ENCODE measurements at places on chromosomes 7 and 10.
A peak's percentile ranks its signal among the peaks of the same experiment; 100 is the strongest.

GRCh38 chr10:72308320-72308987 is 34.7 kb downstream of the DDIT4 start:
- no peak for DNase-seq

- DNase-seq = no peak
Observed at GRCh38 chr10:92479547-92479946, 94.3 kb downstream of the IDE start.

DNA sequence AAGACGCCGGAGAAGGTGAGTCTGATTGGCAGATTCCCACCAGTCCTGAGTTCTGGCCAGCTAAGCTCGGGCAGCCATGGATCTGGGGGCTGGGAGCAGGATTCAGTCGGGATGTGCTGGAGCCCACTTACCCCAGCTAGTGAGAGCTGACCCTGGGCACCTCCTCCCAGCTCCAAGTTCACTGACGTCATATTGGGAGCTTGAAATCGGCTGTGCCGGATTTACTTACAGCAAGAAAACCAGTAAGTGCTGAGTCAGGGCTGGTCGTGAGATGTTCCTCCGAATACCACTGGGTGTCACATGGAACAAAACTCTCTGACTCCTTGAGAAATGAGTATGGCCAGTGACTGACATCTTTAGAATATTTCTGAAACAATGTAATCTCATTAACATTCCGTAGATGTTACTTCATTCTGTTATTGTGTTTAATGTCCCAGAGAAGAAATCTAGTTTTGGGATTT is 621.2 kb downstream of the SDK1 start:
- peak; percentile 57 for DNase-seq

DNA sequence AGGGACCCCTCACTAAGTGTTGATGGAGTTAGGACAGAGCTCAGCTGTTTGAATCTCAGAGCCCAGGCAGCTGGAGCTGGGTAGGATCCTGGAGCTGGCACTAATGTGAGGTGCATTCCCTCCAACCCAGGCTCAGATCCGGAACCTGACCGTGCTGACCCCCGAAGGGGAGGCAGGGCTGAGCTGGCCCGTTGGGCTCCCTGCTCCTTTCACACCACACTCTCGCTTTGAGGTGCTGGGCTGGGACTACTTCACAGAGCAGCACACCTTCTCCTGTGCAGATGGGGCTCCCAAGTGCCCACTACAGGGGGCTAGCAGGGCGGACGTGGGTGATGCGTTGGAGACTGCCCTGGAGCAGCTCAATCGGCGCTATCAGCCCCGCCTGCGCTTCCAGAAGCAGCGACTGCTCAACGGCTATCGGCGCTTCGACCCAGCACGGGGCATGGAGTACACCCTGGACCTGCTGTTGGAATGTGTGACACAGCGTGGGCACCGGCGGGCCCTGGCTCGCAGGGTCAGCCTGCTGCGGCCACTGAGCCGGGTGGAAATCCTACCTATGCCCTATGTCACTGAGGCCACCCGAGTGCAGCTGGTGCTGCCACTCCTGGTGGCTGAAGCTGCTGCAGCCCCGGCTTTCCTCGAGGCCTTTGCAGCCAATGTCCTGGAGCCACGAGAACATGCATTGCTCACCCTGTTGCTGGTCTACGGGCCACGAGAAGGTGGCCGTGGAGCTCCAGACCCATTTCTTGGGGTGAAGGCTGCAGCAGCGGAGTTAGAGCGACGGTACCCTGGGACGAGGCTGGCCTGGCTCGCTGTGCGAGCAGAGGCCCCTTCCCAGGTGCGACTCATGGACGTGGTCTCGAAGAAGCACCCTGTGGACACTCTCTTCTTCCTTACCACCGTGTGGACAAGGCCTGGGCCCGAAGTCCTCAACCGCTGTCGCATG is 5.2 kb downstream of the CHPF2 start:
- no peak for DNase-seq

DNA sequence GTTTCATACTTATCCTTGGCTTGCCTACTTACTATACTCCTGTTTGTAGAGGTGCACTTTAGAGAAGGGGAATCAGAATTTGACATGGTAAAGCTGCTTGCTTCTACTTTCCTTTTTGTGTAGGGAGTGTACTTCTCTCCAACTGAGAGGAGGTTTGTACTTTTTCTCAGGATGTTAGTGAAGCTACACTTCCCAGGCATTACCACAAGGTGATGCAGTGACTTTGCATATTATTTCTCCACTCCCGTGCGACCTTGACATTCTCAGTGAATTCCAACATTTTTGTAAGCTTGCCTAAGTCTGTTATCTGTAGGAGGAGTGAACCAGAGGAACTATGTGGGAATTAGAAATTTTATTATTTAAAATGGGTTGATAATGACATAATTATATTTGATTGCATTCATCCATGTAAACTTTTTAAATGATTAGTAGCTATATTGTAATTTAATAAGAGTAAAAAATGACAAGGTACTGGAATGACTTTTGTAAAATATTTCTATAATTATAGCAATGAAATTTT is 5.2 kb downstream of the TAX1BP1 start:
- peak; percentile 20 for DNase-seq

DNA sequence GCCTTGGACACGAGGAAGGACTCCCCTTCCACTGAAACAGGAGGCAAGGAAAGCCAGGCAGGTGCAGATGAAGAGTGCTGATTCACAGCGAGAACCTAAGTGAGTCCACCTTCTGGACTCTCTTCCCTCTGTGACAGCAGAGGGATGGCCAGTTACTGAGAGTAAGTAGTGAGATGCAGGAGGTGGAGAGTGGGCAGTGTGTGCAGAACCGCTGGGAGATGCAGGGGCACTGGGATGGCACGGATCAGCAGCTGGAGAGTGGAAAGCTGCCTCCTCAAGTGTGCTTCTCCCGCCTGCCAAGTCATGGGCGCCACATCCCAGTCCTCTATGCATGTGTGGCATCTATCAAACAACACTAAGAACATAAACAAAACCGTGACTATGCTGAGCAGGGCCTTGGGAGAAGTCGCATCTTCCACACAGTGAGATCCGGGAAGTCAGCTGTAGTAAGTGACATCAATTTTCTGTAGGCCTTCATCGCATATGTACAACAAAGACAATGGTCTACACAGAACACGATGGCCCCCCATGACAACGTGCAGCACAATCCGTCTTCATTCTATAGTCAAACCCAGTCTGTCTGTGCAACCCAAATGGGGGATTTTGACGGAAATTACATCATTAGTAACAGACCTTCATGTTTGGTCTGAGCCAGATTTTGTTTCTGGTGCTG is 217.4 kb upstream of the KLF14 start:
- DNase-seq = no peak

DNA sequence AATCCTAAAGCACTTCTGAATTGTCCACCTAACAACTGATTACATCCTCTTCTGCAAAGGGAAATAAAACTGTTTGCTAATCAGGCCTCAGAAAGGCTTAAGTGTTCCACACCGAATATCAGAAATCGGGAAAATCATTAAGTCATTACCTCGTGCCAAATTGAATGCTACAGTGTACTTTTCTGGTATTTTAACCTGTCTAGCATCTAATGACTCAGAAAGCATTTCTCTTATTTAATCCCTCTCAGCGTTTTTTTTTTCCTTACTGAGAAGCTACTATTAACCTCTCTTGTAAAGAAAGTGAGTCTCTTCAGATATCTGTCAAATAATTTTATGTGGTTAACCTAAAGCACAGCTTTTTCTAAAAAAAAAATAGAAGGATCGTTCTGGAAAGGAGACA is 28.6 kb downstream of the VIM start:
- no peak for DNase-seq

- no peak for DNase-seq
Observed at GRCh38 chr10:102752934-102753664, 9.4 kb downstream of the WBP1L start.

DNA sequence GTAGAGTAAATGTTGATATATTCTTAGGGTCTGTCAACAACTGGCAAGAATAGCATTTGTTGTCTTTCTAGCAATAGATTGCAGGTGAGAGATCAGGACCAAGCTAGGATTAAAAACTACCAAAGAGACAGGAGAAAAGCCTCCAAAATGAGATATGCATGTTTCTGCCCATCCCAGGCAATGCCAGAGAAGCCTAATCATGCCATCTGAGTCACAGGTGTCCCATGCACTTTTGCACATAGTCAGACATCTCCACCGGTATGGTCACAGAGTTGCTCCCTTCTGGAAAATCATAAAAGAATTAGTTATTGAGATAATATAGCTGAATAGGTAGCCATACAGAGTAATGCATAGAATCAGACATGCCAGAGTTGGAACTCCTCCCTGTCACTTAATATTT is 50.6 kb downstream of the PDK4 start:
- no peak for DNase-seq

GRCh38 chr10:45581582-45582385 is 90.8 kb downstream of the ZFAND4 start:
- DNase-seq = no peak

- DNase-seq = no peak
Observed at GRCh38 chr10:73907841-73908517, 3.0 kb upstream of the PLAU start.

GRCh38 chr10:122336332-122336731 is 38.2 kb upstream of the PLEKHA1 start:
- DNase-seq = no peak

DNA sequence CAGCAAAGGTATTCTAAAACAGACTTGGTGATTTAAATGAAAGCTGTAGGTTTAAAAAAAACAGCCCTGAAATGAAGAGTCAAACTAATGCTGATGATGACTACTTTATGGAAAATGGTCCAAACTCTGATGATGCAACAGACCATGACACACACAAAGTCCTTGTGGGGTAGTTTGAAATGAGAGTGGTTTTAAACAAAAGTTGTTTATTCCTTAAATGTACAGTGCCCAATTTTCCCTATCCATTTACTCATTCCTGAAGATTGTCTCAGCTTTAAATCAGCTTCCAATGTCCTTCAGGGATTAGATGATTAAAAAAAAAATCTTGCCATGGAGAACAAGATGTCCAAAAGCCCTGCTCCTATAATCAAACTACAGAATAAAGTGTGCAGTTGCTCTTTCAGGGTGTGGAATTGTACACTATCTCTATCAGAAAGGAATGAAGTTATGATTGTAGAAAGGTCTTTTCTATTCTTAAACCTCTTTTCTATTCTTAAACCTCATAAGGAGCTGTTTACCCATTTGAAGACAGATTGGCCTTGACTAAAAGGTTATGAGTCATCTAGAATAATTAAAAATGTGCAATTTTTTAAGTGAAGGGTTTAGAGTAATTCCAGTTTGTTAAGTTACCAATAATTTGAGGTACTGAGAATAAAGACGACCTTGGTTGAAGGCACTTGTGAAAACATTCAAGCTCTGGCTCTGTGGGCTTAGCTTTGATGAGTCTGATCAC is 70.2 kb upstream of the ITGA8 start:
- no peak for DNase-seq

DNA sequence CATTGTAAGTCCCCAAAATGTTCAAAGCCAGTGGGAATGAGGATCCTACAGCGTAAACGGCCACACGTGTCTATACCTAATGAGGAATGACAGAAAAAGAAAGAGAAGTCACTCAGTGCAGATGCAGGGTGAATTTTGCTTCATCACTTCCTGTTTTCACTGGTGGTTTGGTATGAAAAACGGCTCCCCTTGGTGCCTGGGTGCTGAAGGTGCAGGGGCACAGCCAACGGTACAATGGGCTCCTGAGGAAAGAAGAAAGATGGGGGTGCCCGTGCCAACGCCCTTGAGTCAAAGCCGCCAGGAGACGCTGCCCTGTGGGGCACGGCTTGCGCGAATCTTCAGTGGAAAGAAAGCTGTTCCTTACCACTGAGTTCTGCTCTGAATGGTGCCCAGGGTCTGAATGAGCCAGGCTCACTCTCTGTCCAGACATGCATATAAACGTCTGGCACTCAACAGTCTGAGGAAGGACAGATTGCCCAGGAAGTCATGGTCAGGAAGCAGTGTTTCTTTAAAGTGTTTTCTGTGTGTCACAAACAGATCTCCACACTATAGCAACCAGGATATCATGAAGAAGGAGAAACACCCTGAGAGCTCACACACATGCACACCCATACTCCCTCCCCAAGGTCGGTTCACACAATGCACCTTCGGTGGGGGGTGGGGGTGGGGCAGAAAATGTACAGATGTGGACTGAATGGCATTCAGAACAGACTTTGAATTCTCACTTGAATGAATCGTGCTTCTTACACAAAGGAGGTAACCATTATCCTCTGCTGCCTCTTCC is 105.8 kb downstream of the ELMO1 start:
- DNase-seq = no peak

DNA sequence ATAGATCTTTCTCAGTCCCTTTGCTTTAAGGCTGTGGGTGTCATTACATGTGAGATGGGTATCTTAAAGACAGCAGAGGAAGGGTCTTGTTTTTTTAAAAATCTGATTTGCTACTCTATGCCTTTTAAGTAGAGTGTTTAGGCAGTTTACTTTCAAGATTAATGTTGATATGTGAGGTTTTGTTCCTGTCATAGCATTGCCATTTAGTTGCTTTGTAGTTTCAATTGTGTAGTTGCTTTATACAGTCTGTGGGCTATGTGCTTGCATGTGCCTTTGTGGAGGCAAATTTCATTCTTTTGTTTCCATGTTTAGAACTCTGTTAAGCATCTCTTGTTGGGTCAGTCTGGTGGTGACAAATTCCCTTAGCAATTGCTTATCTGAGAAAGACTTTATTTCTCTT is 54.6 kb downstream of the ZNF783 start:
- DNase-seq = no peak

- DNase-seq = no peak
Observed at GRCh38 chr7:36949711-36950600, 225.7 kb upstream of the AOAH start.

GRCh38 chr7:131904760-131905327 is 348.4 kb upstream of the PODXL start:
- no peak for DNase-seq

GRCh38 chr10:21769041-21769440 is 234.5 kb downstream of the DNAJC1 start:
- DNase-seq = no peak

DNA sequence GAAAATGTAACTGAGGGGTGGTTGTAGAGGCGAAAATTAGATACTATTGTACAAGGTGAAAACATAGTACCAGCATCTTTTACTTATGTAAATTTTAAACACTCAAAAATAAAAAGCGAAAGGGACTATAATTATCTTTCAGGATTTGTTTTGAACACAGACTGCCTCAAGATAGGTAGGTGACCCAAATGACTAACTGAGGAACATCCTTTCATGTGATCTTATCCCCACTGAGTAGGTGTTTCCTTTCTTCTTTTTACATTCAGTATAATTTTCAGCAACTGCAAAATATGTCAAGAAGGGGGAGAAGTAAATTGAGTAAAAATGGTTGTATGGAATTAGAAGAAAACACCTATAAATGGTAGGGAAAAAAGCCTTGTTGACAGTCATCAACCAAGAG is 236.7 kb downstream of the PHF14 start:
- no peak for DNase-seq

Data from SW 1271 (cell line).